ENCODE measurements at places on chromosomes 16 and 17.
A peak's percentile ranks its signal among the peaks of the same experiment; 100 is the strongest.

GRCh38 chr16:1007284-1007850, 25.8 kb downstream of the SOX8 start:
- no peak for DNase-seq

- no peak for DNase-seq
Measured at GRCh38 chr17:59254742-59255141, 34.4 kb downstream of the GDPD1 start.

- no peak for DNase-seq
Measured at GRCh38 chr16:67685388-67686112, 18.9 kb downstream of the C16orf86 start.

DNA sequence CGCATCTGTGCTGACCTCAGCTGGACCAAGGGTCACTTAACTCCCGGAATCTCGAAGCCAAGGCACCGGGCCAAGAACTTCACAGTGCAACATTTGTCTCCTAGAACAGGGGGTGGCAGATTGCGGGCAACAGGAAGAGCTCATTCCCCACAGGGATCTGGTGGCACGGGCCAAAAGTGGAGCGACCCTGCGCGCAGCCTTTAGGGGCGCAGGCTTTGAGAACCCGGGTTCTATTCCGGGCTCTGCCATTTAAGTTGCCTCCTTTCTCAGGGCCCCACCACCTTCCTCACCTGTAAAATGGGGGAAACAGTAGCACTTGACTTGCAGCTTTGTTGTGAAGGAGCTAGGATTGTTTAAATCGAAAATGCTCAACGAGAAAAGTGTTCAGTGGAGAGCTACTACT, 651 bp downstream of the SHMT1 start:
- DNase-seq: peak; percentile 76

- no peak for DNase-seq
Measured at GRCh38 chr17:7972131-7972785, 30.2 kb upstream of the GUCY2D start.

GRCh38 chr16:78972986-78973385, 627.6 kb downstream of the MAF start:
- DNase-seq: no peak

GRCh38 chr17:15048933-15049794, 216.0 kb downstream of the PMP22 start:
- no peak for DNase-seq

Measured in renal pelvis (tissue), 12 donors.